Left colon (tissue), 2 donors: ENCODE measurements at places on chromosomes 3 and 15. TPM values are rescaled to one million over a fixed set of nuclear protein-coding genes. Genes with fewer than 3 reads are reported as not detected.

Gene IFT80
- total RNA-seq: 11.1 TPM

Gene SLC28A2
- 39.0 TPM for total RNA-seq

Gene DNAH12
- 0.09 TPM for total RNA-seq

Gene PRRT3
- total RNA-seq: 1.1 TPM

Gene FEZF2
- total RNA-seq: not detected

Gene PPARG
- 143 TPM for total RNA-seq

Gene FRMD5
- 1.6 TPM for total RNA-seq

Gene CIB1
- 242 TPM for total RNA-seq

Gene TMEM212
- not detected for total RNA-seq

Gene ZBTB47
- 11.8 TPM for total RNA-seq

Gene GPR62
- not detected for total RNA-seq

Gene PPP2R3A
- 28.2 TPM for total RNA-seq

Gene CGNL1
- total RNA-seq: 2.8 TPM

Gene NAALADL2
- total RNA-seq: 20.7 TPM

Gene GOLGA8S
- total RNA-seq: 0.09 TPM

Gene CELF6
- total RNA-seq: 1.2 TPM

Gene TMEM41A
- total RNA-seq: 15.2 TPM

Gene HOMER2
- total RNA-seq: 2.0 TPM

Gene SSUH2
- 1.6 TPM for total RNA-seq

Gene TMCO5A
- not detected for total RNA-seq

Gene AEN
- 16.9 TPM for total RNA-seq

Gene EXD1
- not detected for total RNA-seq

Gene IQCH
- 2.9 TPM for total RNA-seq

Gene CCR2
- total RNA-seq: 0.37 TPM

Gene CCDC13
- 2.0 TPM for total RNA-seq

Gene CCDC191
- total RNA-seq: 4.0 TPM

Gene ACKR2
- total RNA-seq: 6.3 TPM

Gene NLGN1
- total RNA-seq: 2.0 TPM
